ENCODE measurements at places on chromosomes 3 and 15. TPM values are rescaled to one million over a fixed set of nuclear protein-coding genes. Genes with fewer than 3 reads are reported as not detected.

SSR3 gene
- 459 TPM for total RNA-seq

ADIPOQ gene
- total RNA-seq, result not detected

MELTF gene
- 4.1 TPM for total RNA-seq

OR5K4 gene
- not detected for total RNA-seq

GMPS gene
- 10.0 TPM for total RNA-seq

TMED3 gene
- 101 TPM for total RNA-seq

FHIT gene
- 1.6 TPM for total RNA-seq
